ENCODE measurements at places on chromosomes 1 and 21. TPM values are rescaled to one million over a fixed set of nuclear protein-coding genes. Genes with fewer than 3 reads are reported as not detected.

The COX20 gene
- 27.6 TPM for total RNA-seq

The CLCNKB gene
- total RNA-seq = not detected

The PERM1 gene
- total RNA-seq = not detected

The OR2L8 gene
- not detected for total RNA-seq

The CCDC24 gene
- total RNA-seq = 2.7 TPM

The CSF3R gene
- 0.24 TPM for total RNA-seq

The ZNF697 gene
- total RNA-seq = 3.0 TPM

The ZBTB8B gene
- total RNA-seq = not detected

The CTBS gene
- total RNA-seq = 14.5 TPM

The CCDC181 gene
- total RNA-seq = not detected

The NRAS gene
- 57.5 TPM for total RNA-seq

The BRDT gene
- total RNA-seq = not detected

The OR10J1 gene
- not detected for total RNA-seq

The BEND5 gene
- total RNA-seq = 3.0 TPM

The C21orf91 gene
- 49.2 TPM for total RNA-seq

The IVL gene
- total RNA-seq = not detected

The CLCA4 gene
- total RNA-seq = not detected

The MNDA gene
- not detected for total RNA-seq

Measured in activated T-helper 1 cell treated with anti-CD3 and anti-CD28 coated beads, Interleukin-12 subunit alpha, Interleukin-12 subunit beta, Interleukin-2, Interleukin-4 antibody, amounts not matched to agents 30 ng/mL and 10 ng/mL and 1 ng/mL, durations not matched to agents 14 hours and 24 hours and 36 hours (primary cell).